ENCODE measurements at places on chromosomes 2 and 18.

- no peak for DNase-seq
Measured at GRCh38 chr2:176075481-176075880, 8.3 kb downstream of the EVX2 start.

DNA sequence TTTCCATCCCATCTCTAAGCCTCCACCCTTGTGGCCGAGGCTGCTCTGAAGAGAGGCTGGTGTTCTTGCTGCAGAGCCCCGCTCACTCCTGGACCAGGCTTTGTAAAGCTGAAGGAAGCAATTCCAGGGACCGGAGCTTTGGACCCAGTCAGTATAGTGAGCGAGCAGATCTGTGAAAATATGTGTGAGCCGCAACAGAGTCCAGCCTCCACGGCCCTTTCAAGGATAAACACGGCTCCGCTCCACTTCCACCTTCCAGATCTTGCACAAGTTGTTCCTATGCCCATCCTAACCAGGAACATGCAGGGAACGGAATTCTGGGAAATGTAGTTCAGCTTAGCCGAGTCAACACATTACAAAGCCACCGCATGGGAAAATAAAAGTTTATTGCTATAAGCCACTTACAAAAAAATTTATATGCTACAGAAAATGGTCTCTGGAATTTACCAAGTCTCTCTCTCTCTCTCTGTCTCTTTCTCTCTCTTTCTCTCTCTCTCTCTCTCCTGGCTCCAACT is 151.7 kb upstream of the ZNF521 start:
- DNase-seq, result peak; percentile 19

DNA sequence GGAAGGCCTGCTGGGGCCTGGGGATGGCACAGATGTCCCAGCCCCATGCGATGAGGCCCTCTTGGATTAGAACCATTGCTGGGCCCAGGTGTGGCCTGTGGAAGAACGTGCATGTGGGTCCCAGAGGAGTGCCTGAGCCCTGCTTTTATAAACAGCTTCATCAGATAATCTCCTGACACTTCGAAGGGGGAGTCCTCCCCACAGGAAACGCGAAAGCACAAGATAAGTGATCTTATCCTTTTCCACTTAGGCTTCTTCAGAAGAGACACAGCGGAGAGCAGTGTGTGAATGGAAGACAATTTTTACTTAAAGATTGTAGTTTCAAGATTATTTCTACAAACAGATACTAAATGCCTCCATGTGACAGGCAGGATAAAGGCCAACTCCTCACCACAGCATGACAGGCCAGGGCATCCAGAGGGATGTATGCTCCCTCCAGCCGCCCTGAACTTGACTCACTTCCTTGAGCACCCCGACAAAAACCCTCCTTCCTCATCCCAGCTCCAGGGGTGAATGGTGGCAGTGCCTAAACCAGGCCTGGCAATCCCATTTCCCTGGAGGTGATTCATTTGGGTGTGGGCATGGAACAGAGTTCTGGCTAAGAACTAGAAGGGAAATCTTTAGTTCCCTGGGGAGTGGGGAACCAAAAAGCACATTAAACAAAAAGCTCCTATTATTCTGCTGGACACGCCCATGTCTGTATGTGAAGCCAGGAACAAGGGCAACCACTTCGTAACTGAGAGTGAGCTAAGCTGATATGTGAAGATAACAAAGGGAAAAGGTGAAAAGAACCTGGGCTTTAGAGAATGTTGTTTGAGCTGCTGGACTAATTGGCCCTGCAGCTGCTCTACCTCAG is 56.2 kb upstream of the TMEM163 start:
- peak; percentile 57 for DNase-seq

DNA sequence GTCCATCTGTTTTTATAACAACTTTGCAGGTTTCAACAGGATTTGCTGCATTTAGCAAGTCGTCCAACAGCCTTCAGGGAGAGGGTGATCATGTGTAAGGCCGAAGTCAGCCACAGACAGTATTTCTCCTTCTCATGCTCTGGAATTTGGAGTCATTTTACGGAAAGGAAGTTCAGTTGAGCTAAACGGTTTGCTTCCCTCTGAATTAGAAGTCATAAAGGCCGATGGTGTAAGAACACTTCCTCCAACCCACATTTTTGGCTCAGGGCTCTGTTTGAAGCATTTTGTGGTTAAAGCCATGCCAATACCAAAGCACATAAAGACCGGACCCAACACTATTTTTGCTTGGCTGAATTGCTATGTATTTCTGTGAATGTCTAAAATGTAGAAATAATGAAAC is 129.5 kb downstream of the TMEM182 start:
- no peak for DNase-seq

- DNase-seq, result no peak
Measured at GRCh38 chr18:7987284-7987976, 420.3 kb downstream of the PTPRM start.

- DNase-seq, result no peak
Measured at GRCh38 chr18:45541421-45541820, 73.9 kb upstream of the SLC14A2 start.

DNA sequence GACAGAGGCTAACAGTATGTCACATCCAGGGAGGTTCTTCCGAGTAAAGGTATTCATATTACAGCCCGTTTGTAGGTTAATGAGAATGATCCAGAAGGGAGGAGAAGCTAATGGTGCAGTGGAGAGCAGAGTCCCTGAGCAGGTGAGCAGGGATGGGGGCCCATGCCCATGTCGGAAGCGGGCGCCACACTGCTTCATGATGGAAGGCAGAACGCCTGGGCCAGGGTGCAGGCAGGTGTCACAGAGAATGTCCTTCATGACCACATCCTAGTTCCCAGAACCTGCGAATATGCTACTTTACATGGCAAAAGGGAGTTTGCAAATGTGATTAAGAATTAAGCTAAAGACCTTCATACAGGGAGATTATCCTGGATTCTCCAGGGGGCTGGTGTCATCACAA is 4.0 kb downstream of the HES6 start:
- DNase-seq, result no peak

- DNase-seq, result no peak
Measured at GRCh38 chr2:824954-825353, 125.7 kb upstream of the SNTG2 start.

- no peak for DNase-seq
Measured at GRCh38 chr18:61582202-61582710, 249.0 kb downstream of the CDH20 start.

DNA sequence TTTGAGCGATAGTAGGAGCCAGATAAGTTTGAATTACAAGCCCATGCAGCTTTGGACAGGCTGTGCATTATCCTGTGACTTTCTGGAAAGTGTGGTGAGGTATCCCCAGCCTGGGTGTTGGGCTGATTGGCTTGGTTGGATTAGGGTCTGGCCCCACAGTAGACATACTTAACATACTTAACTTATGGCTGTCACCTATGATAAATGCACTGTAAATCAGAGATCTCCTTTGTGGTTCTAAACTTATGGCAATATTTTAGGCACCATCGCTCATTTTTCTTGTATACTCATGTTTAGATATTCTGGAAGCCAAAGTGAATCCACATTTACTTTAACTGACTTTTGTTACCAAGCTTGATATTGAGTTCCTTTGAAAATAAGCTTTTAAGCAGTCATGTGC is 54.8 kb downstream of the SPTBN1 start:
- no peak for DNase-seq

Data from NCI-H1417 (cell line).